SK-N-SH (cell line): ENCODE measurements at places on chromosomes 6 and 20. TPM values are rescaled to one million over a fixed set of nuclear protein-coding genes. Genes with fewer than 3 reads are reported as not detected.

The TAP2 gene
- 14.0 and 19.9 TPM in 2 replicates for polyA plus RNA-seq

The HDGFL1 gene
- not detected in 2 replicates for polyA plus RNA-seq

The EXOC2 gene
- 10.6 and 12.8 TPM in 2 replicates for polyA plus RNA-seq

The CNR1 gene
- not detected in 2 replicates for polyA plus RNA-seq

The TCF21 gene
- not detected in 2 replicates for polyA plus RNA-seq

The SLC32A1 gene
- polyA plus RNA-seq: not detected in 2 replicates

The HLA-F gene
- 0.28 and 0.31 TPM in 2 replicates for polyA plus RNA-seq

The SGK2 gene
- 0.21 and 0.57 TPM in 2 replicates for polyA plus RNA-seq

The FITM2 gene
- 2.8 and 3.6 TPM in 2 replicates for polyA plus RNA-seq

The DEFB132 gene
- not detected in 2 replicates for polyA plus RNA-seq

The HUS1B gene
- polyA plus RNA-seq: 0.19 and 0.30 TPM in 2 replicates

The BRPF3 gene
- polyA plus RNA-seq: 11.7 and 15.4 TPM in 2 replicates

The NKAIN4 gene
- polyA plus RNA-seq: not detected in 2 replicates

The CRISP2 gene
- not detected in 2 replicates for polyA plus RNA-seq

The TFAP2A gene
- 0.02 and 0.07 TPM in 2 replicates for polyA plus RNA-seq

The MAVS gene
- polyA plus RNA-seq: 9.1 and 10.5 TPM in 2 replicates
